ENCODE measurements at places on chromosomes 3 and 15.

- no peak for DNase-seq
These were observed 46.5 kb upstream of the TP63 start for GRCh38 chr3:189584645-189585044.

GRCh38 chr15:52006702-52007340 lies 12.2 kb upstream of the MAPK6 start:
- DNase-seq = no peak

DNA sequence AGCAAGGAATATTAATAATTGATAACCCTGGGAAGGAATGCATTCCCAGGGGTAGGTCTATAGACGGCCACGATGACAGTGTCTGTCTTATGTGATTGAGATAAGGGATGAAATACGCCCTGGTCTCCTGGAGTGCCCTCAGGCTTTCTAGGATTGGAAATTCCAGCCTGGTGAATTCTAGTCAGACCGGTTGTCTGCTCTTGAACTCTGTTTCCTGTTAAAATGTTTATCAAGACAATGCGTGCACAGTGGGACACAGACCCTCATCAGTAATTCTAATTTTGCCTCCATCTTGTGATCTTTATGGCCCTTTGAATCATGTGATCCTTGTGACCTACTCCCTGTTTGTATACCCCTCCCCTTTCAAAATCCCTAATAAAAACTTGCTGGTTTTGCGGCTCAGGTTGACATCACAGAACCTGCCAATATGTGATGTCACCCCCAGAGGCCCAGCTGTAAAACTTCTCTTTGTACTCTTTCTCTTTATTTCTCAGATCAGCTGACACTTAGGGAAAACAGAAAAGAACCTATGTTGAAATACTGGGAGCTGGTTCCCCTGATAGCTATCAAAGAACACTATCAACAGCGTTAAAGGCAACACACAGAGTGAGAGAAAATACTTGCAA lies 183.3 kb downstream of the PDE8A start:
- DNase-seq = no peak

GRCh38 chr3:14726441-14726780 lies 51.5 kb downstream of the C3orf20 start:
- no peak for DNase-seq

DNA sequence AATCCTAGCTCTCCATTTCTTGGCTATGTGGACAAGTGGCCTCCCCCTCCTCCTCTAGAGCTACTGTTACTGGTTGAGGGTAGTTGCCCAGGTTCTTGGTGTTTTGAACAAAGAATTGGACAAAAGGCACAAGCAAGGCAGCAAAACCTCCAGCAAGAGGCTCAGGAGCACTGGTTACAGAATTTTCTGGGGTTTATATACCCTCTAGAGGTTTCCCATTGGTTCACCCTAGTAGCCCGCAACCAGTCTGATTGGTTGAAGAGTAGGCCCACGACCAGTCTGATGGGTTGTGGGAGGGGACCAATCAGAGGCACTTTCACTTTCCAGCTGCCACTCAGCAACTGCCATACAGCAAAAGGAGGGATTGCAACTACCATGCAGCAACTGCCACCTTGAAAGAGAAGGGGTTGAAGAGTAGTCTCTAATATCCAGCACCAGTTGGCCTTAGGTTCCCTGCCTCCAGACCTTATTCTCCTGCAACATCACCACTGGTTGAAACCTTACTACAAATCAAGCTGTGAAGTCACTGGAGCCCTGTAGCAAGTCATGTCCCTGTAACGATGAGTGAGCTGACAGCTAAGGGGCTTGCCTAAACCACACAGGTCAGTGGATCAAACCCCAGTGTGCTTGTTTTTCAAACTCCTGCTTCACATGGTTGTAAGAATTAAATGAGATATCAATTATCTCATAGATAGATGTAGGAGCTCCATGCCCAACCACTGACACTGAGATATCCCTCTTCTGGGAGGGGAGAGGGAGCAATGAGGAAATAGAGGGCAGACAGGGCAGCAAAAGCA lies 2.9 kb upstream of the C15orf39 start:
- no peak for DNase-seq

GRCh38 chr15:76162036-76162398 lies 102.2 kb downstream of the TMEM266 start:
- DNase-seq = no peak

DNA sequence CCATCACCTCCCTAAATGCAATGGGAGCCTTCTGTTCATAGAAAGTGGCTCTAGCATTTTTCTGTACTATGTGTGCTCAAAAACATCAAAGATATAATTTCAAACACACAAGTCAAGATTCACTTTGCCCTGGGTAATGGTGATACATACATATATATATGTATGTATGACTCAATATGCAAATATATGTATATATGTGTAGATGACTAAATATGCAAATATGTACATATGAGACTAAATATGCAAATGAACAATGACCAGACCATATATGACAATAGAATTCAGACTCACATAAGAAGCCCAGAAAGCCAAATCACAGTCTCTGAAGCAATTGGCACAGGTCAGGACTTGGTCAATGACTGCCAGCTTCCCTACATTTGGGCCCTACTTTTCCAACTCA lies 36.9 kb upstream of the SNRK start:
- no peak for DNase-seq

DNA sequence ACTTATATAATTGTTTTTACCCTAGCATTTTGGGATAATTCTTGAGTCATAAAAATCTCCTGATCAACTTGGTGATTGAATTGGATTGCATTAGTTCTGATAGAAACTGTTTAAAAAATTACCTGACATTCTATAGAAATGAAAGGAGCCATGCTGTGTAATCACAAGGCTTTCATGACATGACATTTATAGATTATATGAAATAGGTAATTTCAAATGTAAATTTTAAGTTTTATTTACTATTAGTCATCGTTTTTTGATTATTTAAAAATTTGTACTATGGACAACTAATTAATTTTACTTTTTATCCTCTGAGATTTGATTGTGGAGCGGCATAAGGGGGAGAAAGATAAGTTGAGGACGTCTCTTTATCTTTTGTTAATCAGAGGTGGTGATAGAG lies 12.3 kb upstream of the CHD2 start:
- DNase-seq = no peak

- no peak for DNase-seq
These were observed 59.5 kb downstream of the SNRK start for GRCh38 chr3:43345877-43346276.

- no peak for DNase-seq
These were observed 7.6 kb upstream of the ADPRH start for GRCh38 chr3:119571688-119572087.

DNA sequence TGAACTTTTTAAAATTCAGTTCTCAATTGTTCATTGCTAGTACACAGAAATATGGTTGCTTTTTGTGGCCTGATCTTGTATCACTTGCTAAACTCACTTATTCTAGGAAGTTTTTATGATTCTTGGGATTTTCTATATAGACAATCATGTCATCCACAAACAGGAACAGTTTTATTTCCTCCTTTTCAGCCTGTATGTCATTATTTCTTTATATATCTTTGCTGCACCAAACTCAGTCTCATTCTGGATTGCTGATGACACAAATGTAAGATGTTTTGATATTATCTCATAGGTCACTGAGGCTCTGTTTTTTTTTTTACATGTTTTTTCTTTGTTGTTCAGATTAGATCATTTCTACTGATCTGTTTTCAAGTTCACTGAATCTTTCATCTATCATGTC lies 71.7 kb downstream of the TTBK2 start:
- no peak for DNase-seq

Data from CD4-positive, alpha-beta T cell (primary cell).